ENCODE measurements at places on chromosomes 3 and 15.

DNA sequence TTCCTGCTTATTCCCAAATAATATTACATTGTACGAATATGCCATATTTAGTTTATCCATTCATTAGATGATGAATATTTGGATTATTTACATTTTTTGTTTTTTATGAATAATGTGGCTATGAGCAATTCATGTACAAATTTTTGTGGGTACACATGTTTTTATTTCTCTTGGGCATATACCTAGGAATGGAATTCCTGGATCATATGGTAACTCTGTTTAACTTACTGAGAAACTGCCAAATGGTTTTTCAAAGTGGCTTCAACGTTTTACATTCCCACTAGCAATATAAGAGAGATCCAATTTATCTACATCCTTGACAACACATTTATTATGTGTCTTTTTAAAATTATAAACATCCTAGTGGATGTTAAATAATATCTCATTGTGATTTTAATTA, 362.0 kb upstream of the TMCO5A start:
- no peak for DNase-seq

GRCh38 chr3:39150803-39151631, 2.4 kb downstream of the CSRNP1 start:
- DNase-seq: peak; percentile 48

DNA sequence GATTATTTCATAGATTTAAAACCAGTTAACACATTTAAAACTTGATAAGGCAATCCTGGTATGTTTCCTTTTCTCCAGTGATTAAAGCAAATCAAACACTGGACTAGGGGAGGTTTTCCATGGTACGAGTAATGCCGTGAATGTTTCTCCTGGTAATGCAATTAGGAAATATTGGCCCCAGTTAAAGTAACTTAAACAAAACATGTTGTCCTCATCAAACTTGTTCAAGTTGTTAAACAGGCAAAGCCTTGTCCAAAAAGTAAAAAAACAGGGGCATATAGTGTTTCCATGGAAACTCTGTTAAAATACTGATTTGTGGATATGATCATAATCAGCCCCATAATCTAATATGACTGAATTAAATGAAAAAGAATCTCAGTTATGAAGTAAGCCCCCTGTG, 13.1 kb upstream of the LRTM1 start:
- DNase-seq: no peak

DNA sequence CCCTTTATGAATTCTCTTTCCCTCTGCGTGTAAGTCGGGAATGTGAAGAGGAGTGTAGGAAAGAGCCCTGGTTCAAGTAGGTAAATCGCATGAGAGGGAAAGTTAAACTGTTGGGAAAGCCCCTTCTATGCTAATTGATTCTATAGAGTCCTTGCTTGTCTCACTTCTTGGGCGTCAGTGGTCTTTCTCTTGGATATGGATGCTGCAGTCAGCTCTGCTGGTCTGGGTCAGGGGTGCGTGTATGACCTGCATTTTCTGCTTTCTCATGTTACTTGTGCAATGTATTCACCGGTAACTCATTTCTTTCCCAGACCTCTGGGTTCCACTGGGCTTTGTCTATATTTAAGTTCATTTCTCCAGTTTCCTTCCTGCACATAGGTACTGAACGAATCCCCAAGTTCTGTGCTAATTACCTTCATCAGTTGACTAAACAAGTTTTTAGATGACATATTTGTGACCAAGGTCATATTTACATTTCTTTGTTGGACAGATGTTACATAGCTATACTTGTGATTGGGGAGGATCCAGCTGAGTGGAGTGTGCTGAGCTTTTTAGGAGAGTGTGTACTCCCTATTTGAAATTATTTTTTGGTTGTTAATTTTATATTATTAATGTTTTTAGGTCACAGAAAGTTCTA, 1.4 kb downstream of the SETD5 start:
- DNase-seq: no peak

GRCh38 chr15:82894971-82895520, 57.5 kb downstream of the HOMER2 start:
- DNase-seq: peak; percentile 14

GRCh38 chr3:186414735-186415419, 52.8 kb upstream of the DGKG start:
- no peak for DNase-seq

DNA sequence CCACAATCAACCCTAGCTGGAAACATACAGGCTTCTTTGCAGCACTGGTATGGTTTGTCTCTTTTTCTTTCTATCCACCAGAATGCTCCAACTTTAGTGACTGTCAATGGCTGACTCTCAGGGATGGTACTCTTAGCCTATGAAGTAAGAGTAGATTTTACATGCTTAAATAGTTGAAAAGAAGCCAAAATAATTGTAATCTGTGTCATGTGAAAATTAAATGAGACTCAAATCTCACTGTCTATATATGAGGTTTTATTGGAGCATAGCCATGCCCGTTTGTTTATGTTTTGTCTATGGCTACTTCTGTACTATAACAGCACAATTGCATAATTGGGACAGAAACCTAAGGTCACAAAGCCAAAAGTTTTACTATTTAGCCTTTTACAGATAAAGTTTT, 29.1 kb upstream of the PDZRN3 start:
- DNase-seq: no peak

DNA sequence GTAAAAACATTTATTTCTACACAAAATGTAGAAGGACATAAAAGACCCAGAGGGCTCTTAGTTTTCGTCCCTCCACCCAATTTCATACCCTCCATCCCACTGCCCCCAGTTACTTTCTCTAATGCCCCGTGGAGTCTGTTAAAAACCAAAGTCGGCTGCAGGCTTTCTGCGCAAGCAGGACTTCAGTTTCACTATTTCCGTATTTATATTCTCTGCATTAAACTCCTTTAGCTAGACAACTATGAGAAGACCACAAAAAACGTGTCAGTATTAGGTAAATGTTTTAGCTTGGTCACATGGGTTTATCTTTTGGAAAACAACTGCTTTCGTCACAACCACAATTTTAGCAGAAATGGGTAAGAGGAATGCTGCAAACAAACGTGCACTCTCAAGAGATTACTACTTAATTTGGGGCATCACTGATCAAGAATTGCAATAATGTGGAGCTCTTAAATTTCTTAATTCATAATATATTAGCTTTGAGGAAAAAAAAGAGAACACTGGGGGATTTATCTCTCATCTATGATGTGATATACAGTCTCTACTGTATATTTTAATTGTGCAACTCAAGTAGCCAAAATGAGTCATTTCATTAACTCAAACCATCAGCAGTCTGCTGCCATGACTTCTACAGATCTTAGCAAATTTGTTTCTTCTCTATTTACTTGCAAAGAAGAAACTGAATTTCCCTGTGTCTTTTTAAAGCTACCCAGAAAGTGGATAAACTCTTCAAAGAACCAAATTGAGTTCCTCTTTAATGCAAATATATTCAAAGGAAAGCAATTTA, 740 bp upstream of the NSMCE3 start:
- peak; percentile 8 for DNase-seq

GRCh38 chr3:170553788-170554757, 31.8 kb downstream of the SLC7A14 start:
- DNase-seq: no peak
